CD4-positive, alpha-beta T cell treated with Interleukin-15 for 4 hours (primary cell): ENCODE measurements at places on chromosomes 16 and 17.

GRCh38 chr17:7296189-7296861 is 1.9 kb upstream of the YBX2 start:
- DNase-seq: peak; percentile 67

DNA sequence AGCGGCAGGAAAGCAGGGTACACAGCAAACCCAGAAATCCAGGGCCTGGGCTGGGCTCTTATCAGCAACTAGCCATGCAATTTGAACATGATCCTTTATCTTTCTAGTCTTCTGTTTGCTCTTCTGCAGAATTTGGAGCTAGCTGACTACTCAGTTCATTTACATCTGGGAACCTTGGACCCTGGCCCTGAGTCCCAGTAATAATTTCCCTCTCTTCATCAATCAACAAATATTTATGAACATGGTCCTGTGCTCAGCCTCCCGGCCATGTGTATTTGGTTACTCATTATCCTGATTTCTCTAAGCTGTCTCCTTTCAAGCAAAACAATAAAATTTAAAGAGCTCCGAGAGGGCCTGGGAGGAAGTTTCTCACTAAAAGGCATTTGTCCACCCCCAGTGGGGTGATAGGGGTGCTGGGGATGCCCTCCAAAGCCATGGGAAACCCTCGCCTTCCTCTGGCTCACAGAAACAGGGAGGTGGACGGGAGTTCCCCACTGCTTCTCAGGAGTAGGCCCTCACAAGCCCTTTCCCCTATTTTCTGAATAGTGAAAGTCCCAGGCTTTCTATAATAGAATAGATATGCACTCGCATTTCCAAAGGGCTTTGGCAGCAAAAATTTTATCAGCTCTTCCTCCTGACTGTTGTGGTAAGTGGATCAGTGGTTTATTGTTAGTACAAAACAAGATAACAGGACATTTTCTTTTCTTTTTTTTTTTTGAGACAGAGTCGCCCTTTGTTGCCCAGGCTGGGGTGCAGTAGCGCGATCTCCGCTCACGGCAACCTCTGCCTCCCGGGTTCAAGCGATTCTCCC is 6.9 kb upstream of the WDR59 start:
- no peak for DNase-seq

- DNase-seq: no peak
Observed at GRCh38 chr16:11084876-11085485, 140.6 kb downstream of the CLEC16A start.

- no peak for DNase-seq
Observed at GRCh38 chr17:70168044-70168976, 1.0 kb upstream of the KCNJ2 start.

DNA sequence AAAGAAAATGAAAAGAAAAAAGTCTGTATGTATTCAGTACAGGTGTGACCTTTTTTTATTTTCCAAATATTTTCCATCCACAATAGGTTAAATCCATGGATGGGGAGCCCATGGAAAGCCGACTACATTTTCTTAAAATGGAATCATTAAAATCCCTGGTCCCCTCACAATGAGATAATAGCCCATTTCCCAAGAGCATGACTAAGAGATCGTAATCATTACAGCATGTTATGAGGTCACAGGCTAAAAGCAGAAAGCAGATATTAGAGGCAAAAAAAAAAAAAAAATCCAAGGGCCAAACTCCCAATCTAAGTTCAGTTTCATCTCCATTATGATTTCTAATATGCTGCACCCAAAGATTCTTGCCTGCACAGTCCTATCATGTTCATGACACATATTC is 44.7 kb downstream of the CYTH1 start:
- DNase-seq: no peak
